ENCODE measurements at places on chromosomes 7 and 10.

DNA sequence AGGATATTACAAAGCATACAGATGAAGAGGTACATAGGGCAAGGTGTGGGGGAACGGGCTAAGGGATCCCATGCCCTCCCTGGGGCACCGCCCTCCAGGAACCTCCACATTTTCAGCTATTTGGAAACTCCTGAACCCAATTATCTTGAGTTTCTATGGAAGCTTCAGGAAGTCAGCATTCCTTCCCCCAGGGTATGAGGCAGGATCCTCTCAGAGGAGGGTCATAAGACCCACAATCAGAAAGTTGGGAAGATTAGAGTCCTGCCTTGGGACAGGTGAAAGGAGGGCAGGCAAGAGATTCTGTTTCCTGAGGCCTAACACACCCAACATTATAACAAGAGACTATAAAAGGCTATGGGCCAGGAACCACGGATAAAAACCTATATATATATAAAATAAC, 98.0 kb downstream of the RALA start:
- DNase-seq: no peak

DNA sequence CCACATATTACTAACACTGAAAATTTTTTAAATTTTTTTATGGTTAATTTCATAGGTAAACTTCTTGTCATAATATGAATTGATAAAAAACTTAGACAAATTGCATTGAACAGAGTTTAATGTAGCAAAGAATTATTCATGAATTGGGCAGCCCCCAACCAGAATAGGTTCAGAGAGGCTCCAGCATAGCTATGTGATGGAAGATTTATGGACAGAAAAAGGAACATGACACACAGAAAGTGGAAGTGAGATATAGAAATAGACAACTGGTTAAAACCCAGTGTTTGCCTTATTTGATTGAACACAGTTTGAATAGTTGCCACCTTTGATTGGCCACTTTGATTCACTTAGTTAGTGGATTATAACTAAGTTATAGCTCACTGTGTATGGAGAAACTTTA, 87.2 kb downstream of the AHR start:
- no peak for DNase-seq

DNA sequence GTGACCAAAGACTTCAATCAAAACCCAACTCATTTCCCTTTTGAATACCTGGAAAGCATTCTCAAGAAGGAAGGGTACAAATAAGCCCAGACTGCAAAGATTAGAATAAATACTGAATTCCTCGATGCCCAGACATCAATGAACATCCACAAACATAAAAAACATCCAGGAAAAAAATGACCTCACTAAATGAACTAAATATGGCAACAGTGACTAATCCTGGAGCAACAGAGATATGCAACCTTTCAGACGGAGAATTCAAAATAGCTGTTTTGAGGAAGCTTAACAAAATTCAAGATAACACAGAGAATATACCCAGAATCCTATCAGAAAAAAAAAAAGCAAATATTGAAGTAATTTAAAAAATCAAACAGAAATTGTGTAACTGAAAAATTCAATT, 43.2 kb downstream of the PCLO start:
- no peak for DNase-seq

GRCh38 chr10:126191192-126191591, 197.1 kb downstream of the ADAM12 start:
- DNase-seq: no peak

DNA sequence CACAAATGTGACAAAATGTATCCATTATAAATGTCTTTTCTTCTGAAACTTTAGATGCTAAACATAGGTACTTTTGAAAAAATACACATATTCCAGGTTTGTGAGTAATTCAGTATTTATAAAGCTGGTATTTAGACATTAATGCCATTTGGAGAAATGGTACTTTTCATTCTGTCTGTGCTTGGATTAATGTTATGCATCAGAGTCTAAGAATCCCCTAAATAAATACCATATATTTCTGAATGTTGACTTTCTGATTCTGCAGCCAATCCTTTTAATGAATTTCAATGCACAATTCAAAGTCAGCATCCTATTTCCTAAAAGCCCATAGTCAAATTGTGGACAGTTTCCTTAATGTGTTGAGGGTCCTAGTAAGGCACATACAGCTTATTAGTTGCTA, 145.0 kb downstream of the DKK1 start:
- DNase-seq: no peak

GRCh38 chr10:118955951-118956801, 73.3 kb upstream of the NANOS1 start:
- DNase-seq: no peak

DNA sequence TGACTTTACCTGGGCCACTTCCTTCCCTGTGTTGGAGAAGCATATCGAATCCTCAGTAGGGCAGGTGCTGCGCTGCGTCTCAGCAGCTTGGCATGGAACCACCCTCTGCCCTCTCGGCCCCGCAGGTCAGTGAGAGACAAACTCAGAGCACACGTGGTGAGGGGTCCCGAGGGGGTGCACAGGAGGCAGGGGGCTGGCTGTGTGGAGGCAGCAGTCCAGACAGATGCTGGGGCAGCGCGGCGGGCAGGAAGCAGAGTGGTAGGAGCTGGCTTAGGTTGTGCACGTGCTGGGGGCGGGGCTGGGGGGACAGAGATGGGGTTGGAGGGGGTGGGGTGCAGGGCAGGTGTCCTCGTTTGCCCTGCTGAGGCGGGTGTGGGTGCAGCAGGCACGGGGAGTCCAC, 33.1 kb downstream of the NUB1 start:
- no peak for DNase-seq

GRCh38 chr7:78967046-78967445, 486.4 kb downstream of the MAGI2 start:
- no peak for DNase-seq

GRCh38 chr10:47287805-47288204, 12.2 kb upstream of the GDF10 start:
- DNase-seq: no peak

DNA sequence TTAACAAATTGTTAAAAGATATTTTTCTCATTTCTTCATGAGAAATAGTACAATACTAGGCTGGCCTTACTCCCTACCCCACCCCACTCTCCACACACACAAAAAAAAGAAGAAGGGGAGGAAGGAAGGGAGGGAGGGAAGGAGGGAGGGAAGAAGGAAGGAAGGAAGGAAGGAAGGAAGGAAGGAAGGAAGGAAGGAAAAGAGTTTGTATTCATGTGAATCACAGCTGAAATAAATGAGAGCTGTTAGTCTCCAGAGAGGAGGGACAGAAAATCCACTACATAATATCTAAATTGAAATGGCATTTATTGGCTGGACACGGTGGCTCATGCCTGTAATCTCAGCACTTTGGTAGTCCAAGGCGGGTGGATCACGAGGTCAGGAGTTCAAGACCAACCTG, 57.8 kb downstream of the SEMA3A start:
- DNase-seq: no peak

DNA sequence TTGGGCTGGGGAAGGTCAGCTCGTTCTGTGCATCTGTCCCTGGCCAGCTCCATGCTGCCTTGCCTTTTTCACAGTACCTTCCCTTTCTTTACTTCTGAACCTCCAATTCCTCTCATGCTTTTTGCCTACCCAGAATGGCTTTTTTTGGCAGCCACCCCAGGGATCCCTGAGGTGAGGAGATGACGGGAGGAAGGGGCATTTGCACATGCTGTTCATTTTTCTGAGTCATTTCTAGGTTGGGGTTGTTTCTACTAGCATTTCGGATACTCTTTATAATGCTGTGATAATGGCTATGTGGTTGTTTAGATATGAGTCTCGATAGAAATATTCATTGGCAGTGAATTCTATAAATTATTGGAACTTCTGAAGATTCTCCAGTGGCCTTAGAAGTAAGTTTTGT, 415.1 kb upstream of the FZD8 start:
- DNase-seq: no peak

- no peak for DNase-seq
These were observed 84.4 kb downstream of the SLIT1 start for GRCh38 chr10:97101166-97101940.

DNA sequence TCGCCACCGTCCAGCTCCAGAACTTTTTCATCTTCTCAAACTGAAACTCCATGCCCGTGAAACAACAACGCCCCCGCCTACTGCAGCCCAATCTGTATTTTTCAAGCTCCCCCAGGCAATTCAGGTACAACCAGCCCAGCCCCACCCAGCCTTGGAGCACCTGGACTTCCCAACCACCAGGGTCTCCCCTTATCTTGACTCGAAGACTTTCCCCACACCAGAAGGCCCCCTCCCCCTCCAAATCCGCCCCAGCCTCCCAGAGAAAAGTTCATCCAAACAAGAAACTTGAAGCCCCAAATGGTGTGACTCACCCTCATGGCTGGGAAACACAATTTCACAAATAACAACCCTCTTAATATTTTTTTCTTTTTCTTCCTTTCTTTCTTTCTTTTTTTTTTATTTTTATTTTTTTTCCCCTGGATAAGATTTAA, 10.6 kb downstream of the ZCCHC24 start:
- no peak for DNase-seq

DNA sequence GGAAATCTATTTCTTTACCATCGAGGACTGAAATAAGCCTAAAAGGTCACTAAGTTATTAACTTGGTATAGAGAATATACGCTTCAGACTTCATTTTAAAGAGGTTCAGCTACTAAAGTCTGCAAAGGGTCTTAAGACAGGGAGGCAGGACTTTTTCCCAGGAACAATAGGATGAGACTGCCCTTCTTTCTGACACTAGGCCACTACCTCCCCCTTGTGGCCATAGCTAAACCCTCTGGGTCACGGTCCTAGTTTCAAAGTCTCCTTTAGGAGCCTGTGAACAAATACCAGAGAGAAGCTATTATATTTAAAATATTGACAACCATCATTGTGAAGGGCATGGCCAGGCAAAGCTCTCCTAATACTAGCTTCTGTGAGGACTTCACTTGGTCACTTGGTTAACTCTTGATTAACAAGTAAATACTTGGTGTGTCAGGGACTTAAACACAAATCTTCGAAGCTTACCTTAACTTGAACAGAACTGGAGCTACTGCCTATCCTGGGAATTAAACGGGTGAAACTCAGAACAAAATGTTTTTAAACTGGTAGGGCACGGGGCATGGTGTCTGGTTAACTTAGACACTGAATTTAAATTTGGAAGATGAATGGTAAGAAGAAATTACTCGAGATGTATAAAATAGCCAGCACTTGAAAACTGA, 75.6 kb downstream of the CCDC6 start:
- peak; percentile 8 for DNase-seq

DNA sequence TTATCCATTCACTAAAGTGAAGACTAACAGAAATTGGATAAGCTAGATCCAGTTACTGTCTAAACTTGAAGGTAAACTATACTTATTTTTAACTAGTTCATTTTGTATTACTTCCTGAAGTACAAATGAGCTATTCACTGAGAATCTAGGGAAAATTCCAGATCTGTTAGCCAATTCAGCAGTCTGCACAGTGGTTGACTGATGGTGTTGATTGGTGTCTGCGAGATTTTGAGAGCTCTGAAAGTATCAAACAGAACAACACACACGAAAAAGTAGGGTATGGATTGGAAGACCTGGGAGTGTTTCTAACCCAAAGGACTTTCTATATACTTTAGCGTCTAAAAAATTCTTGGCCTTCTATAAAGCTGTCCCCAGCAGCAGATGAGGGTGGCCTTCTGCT, 33.6 kb upstream of the AGR2 start:
- no peak for DNase-seq

- no peak for DNase-seq
These were observed 1102.3 kb downstream of the GRM8 start for GRCh38 chr7:126150278-126150958.

DNA sequence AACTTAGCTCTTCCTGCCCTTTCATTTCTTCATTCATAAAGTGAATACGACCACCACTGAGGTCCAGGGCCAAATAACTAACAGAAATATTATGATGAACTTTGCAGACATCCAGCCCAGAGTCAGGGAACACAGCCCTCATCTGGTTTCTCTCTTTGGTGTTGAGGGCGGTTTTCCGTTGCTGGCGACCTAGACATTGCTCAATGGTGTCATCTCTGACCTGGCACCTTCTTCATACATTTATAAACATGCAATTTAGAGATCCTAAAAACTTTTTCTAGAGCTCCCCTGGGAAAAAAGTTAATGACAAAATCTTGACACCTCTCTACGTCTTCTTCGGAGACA, 324 bp upstream of the TET1 start:
- no peak for DNase-seq

DNA sequence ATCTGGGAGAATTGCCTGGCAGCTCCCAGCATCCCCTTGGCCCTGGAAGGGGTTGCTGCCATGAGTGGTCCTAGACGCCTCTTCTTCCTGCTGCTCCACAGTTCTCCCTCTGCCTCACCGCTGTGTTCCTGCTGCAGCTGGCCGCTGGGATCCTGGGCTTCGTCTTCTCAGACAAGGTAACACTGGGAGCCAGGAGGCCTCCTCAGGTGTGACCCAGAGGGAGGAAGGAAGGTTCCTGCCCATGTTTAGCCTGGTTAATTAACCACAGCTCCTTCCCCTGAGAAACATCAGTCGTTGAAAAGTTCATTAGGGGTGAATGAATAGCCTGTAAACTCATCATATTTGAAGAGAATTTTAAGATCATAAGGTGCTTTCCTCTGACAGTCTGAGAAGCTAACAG, 18.2 kb downstream of the TSPAN33 start:
- DNase-seq: no peak

- DNase-seq: no peak
These were observed 529 bp downstream of the ZNF853 start for GRCh38 chr7:6615723-6616555.

DNA sequence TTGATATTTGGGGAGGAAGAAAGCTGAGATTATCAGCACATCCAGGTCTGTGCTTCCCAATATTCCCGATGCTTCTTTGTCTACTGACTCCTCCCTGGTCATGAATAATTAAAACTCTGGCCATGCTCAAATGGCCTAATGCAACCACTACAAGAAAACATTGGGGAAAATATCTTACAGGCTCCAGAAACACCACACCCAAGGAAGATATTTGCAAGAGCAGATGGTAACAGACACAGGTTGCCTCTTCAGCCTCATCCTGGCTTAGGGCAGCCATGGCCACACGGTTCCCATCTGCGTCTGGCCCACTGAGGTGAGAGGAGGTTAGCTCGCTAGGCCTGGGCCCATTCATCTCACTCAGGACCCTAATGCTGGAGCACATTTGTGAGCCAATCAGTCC, 108.4 kb upstream of the SDK1 start:
- no peak for DNase-seq

- DNase-seq: no peak
These were observed 587.5 kb upstream of the MGMT start for GRCh38 chr10:128879441-128880140.

GRCh38 chr10:120012566-120012965, 120.0 kb downstream of the SEC23IP start:
- DNase-seq: no peak

DNA sequence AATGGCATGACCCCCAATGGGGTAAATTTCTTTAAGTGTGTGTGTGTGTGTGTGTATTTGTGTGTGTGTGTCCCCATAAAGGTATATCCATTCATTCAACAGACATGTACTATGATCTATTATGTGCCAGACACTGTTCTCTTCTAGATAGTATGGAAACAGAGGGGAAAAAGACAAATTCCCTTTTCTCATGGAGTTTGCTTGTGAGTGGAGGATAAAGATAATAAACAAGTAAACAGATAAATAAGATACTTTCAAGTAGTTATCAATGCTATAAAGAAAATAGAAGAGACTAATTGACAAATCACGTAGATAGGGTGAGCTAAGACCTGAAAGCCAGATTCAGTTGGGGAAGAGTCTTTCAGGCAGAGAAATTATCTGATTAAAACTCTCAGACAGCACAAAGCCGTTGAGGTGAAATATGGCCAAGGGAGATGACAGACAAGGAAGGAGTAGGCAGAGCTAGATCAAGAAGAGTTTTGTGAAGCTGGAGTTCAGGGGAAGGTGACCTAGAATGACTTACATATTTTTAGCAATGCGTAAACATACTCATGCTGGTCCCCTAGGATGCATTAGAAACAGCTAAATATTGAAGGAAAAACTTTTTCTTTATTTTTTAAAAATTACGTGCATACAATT, 45.2 kb upstream of the DMTF1 start:
- no peak for DNase-seq

All from GM04503 (cell line).